ENCODE measurements at places on chromosomes 4 and X. TPM values are rescaled to one million over a fixed set of nuclear protein-coding genes. Genes with fewer than 3 reads are reported as not detected.

Gene LNX1
- total RNA-seq, result not detected

Gene RS1
- not detected for total RNA-seq

Gene ADH1A
- total RNA-seq, result not detected

Gene MAOB
- total RNA-seq, result not detected

Gene DMP1
- not detected for total RNA-seq

Gene PIR
- 1.7 TPM for total RNA-seq

Gene SSX2
- total RNA-seq, result not detected

DNA sequence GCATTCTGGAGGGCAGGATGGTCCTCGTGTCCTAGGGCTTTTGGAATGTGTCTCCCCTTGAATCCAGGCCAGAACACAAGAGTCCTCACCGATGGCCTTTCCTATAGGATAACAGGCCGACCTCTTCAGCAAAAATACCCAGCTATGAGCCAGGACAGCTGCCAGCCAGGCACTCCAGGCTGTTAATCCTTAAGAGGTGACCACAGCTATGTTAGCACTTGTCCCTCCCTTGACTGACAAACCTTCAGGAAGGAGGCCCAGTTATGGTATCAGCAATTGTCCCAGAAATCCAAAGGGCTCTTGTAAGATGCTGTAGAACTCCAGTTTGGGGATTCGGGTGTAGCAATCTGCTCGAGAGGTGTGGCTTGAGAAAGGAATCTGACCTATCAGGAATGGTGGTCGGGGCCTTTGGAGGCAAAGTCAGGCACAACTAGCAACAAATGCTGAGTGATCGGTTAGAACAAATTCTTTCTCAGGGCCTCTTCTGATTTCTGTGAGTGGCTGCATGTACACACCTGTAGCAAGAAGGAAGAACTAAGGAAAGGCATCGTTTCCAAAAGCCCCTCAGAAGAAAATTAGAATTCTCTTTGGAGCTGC, 54.6 kb downstream of the PTCHD1 start:
- no peak for DNase-seq

GRCh38 chr4:8579526-8580320, 469 bp upstream of the GPR78 start:
- no peak for DNase-seq

GRCh38 chrX:24629701-24630100, 17.4 kb downstream of the PCYT1B start:
- no peak for DNase-seq

GRCh38 chr4:8039290-8039689, 99.6 kb upstream of the AFAP1 start:
- DNase-seq, result no peak

DNA sequence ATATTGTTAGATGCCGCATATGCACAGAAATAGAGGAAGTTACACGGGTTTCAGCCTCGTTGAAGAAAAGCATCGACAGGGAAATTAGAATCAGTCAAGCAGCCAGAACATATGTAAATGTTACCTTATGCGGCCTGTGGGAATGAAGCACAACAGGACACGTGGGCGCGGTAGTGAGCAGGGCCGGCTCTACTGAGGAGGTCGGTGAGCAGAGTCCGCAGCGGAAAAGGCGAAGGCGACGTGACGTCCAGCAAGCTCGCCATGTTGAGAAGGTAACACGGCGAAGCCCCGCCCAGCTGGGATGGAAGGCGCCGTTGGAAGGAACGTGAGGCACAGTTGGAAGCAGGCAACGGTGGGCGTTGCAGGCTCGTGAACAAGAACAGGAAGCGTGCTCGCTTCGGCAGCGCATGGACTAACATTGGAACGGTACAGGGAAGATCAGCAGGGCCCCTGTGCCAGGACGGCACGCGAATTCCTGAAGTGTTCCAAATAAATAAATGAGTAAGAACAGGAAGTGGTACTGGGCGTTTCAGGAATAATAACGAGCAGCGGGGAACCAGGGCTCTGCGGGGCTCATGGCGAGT, 54.6 kb downstream of the MTNR1A start:
- DNase-seq, result no peak

DNA sequence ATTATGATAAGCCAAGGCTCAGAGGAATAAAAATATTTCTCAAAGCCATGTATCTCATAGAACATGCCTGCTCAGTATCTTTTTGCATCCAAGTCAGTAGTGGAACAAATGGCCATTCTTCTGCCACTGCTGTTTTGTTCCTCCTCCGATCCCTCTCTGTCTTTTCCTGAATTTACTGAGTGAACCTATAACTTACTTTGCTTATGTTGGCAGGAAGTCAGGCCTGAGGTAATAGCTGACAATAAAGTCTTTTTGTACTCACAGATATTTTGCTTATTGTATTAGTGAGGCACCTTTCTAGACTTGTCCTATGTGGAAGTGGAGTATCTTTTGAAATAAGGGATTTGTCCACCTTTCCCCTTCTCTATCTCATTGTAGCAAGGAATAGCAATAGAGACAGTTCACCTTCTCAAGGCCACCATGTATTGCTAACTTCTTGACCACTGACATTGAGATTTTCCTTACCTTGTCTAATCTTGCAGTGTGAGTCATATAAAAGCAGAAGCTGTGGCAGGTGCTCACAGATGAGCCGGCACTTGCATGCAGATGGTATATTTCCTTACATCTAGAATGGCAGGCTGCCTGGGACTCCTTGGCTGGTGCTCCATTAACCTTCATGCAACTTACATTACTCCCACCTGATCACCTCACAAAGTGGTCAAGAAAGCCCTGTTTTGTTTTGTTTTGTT, 68.2 kb downstream of the AGTR2 start:
- no peak for DNase-seq

DNA sequence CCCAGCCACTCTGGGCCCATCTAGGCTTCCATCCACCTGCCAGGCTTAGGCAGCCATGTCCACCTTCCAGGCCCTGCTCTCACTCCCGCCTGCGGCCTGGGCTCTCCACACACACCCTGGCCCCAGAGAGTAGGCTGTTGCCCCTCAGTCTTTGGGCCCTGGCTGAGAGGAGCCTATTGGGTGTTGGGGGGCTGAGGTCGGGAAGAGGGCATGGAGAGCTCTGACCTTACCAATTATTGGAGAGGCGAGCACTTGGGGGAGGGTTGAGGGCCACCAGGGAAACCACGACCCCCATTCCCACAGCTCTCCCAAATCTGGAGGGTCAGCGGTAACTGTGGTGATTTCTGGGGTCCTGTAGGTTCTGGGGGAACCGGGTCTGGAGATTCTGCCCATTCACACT, 38.2 kb downstream of the HTRA3 start:
- DNase-seq, result no peak

GRCh38 chrX:124406294-124407014, 60.1 kb downstream of the SH2D1A start:
- no peak for DNase-seq

DNA sequence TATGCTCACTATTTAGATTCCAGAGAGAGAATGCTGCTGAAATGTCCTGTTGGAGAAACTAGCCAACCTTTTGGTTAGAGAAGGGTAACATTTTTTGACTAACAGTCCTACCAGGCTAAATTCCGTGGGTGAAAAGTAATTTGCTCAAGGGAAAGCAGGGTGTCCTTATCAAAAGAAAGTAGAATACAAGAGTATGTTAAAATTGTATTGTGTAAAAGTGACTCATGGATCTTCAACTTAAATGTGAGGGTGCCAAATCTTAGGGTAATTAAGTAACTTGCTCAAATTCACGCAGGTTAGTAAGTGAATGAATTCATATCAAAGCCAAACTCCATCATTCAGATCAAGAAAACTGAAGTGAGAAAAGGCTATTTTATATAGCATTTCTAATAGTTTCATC, 81.7 kb downstream of the PCDH7 start:
- no peak for DNase-seq

- DNase-seq, result no peak
Measured at GRCh38 chr4:185134307-185134869, 8.7 kb upstream of the SLC25A4 start.

DNA sequence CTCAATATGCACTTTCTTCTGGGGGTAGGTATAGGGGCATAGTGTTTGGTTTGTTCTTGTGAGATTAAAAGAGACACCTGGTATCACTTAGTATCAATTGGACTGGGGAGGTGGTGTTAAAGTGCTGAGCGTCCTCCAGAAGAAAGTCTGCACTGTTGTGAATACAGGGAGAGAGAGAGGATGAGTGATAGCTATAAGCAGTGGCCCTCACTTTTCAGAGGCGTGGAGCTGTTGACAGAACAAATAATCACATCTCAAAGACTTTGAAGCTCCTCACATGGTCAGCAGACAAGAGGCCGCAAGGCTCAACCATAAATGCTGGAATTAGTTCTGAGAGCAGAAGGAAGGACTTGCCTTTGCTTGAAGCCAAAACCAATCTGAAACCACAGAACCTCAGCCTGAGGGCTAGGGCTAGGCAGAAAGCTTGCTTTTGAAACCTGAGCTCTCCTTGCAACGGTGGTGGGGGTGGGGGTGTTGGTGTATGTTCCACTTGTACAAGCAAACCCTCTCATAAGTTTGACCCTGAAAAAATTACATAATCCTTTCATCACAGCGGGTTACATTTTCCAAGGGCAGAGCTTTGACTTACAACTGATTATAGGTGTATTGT, 123.2 kb upstream of the SCML1 start:
- DNase-seq, result no peak

- DNase-seq, result no peak
Measured at GRCh38 chrX:136021903-136022302, 36.7 kb downstream of the SLC9A6 start.

DNA sequence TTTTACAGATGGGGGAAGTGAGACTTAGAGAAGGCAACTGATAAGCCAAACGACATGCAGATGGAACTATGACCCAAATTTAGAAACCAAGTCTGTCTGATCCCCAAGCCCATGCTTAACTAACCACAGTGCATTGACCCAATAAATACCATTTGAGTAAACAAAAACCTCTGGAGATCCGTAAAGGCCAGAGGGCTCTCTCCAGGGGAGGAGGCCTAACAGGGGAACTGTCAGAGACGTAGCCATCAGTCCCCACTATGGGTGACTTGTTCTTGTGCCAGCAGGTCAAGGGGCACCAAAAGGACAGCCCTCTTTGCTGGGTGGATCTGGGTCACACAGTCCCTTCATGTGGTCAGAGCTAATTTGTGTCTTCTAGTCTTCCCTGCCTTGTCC, 420.2 kb downstream of the BCOR start:
- DNase-seq, result no peak

GRCh38 chrX:72020204-72020603, 109.6 kb downstream of the NHSL2 start:
- no peak for DNase-seq
